Karpas-422 (cell line): ENCODE measurements at places on chromosomes 2 and 18. TPM values are rescaled to one million over a fixed set of nuclear protein-coding genes. Genes with fewer than 3 reads are reported as not detected.

- peak; percentile 61 for DNase-seq
Measured at GRCh38 chr2:172484253-172484652, 56.9 kb downstream of the ITGA6 start.

GRCh38 chr2:225893151-225893550, 493.6 kb downstream of the NYAP2 start:
- no peak for DNase-seq

GRCh38 chr18:47888156-47888555, 42.3 kb downstream of the SMAD2 start:
- no peak for DNase-seq

GRCh38 chr18:50401295-50401694, 26.4 kb downstream of the SKA1 start:
- no peak for DNase-seq

- DNase-seq = no peak
Measured at GRCh38 chr2:101802329-101802728, 104.8 kb downstream of the MAP4K4 start.

The NEU4 gene
- total RNA-seq = not detected in 2 replicates

The LRPPRC gene
- total RNA-seq = 62.9 and 82.7 TPM in 2 replicates
